ENCODE measurements at places on chromosomes 11 and 22.

DNA sequence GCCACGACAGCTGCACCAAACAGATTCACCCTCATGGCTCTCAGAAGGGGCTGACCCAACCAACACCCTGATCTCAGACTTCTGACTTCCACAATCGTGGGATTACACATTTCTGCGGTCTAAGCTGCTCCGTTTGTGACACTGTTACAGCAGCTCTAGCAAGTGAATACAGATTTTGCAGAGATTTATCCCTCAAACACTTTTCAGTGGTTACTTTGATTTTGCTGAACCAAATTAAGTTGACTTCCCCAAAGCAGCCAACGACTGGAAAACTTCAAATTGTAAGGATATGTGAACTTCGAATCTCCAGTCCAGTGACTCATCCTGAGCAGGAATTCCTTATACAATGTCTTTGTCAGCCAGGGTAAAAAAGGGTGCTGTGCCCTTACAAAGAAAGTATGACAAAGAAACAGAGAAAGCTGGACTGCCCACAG is 14.8 kb upstream of the INCENP start:
- no peak for DNase-seq

DNA sequence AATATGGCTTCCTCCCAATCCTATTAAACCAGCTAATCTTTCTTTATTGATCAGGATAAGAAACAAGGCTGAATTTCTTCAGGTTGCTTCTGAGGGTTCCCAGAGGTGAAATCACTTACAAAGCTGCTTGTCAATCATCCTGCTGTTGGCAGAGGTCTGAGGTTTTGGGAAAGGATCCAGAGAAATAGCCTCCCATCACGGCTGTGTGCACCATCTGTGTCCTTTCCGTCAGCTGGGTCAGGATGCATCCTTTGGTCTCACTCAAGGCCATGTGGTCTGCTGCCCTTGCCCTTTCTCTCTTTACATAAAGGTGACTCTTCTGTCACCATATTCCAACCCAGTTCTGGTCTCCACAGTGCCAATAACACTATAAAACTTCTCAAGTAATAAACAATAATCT is 113.4 kb upstream of the TEAD1 start:
- no peak for DNase-seq

DNA sequence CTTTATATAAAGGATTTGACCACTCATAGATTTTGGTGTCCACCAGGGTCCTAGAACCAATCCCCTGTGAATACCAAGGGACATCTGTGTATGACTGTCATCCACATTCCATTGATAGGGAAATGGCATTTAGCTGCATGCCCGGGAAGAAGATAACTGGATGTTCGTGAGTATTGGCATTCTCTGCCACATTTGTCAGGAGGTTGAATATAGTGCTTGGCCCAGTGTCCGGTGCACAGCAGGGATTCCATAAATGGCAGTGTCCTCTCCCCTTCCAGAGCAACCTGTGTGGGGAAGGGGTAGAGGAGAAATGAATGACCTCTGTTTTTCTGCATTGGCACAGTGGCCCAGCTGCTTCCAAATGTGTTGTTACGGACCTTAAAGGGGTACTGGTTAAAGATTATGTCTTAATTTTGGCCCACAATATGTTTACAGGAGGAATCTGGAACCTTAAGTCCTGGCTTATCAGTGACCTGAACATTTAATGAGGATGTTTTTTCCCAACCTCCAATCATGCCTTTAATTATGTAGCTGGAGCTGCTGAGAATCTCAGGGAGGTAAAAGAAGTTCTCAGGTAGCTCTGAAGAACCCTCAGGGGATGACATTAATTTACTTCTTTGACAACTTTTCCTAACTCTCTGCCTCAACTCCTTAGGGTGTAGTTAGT is 33.6 kb upstream of the OR4B1 start:
- no peak for DNase-seq

DNA sequence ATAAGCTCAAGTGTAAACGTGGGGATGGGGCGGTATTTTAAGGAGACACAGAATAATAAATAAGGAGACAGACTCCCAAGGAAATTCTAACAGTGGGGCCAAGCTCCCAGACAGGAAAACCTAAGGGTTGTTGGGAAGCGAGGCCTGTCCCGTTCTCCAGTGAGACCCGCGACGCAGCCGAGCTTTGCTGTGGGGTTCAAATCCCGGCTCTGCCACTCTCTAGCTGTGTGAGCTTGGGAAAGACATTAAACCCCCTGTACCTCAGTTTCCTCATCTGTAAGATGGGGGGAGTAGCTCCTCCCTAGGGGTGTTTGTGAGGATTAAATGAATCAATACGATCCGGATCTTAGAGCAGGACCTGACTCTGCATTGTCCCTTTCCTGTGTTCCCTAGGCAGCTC is 106.8 kb downstream of the TRIM29 start:
- no peak for DNase-seq

- no peak for DNase-seq
Measured at GRCh38 chr11:80778432-80778831, 1337.6 kb upstream of the TENM4 start.

DNA sequence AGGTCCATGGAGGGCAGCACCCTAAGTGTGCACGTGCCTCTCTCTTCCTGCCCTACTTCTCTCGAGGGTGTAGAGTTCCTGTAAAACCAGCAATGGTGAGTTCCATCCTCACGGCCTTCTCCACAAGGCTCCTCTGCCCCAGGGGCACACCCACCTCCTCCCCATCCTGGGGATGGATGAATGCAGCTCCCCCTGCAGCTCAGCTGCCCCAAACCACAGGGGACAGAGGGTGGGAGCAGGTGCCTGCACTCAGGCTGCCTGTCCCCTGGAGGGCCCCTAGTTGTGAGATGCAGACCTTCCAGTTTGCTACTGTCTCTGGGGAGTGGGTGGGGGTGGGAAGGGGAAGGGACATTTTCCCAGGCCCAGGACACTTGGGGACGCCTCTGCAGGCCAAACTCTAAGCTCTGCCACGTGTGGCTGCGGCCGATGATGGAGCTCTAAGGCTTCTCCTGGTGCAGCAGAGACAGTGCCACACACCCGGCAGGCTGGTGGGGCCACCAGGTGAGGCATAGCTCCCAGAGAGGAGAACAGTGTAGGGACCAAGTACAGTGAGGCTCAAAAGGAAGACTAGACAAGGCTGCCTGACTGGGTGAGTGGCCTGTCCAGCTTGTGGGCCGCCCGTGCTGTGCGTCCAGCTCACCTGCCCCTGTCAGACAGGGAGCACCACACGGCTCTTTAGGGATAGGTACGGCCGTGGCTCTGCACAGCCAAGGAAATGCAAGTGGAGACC is 540.9 kb downstream of the TBC1D22A start:
- DNase-seq, result no peak

GRCh38 chr11:43573233-43573632 is 107.3 kb upstream of the HSD17B12 start:
- no peak for DNase-seq

DNA sequence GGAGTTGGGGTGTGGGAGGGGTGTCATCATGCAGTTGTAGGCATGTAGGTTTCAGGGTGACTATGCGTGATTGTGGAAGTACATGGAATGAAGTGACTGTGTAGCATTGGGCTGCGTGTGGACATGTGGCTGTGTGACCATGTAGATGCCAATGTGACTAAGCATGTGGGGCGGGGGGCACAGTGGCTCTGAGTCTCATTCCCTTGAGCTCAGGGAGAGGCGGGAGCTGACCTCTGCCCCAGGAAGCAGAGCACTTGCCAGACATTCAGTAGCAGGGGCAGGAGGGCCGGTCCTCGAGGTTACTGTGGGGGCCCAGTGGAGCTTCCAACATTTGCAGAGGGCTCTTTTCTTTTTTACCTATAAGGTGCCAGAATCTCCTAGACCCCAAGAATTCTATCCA is 440 bp upstream of the KLHL35 start:
- no peak for DNase-seq

GRCh38 chr22:46416891-46417580 is 81.5 kb downstream of the TRMU start:
- no peak for DNase-seq

GRCh38 chr11:76659672-76660532 is 10.6 kb downstream of the LRRC32 start:
- no peak for DNase-seq

- DNase-seq, result no peak
Measured at GRCh38 chr22:46459347-46460065, 77.9 kb downstream of the CELSR1 start.

- no peak for DNase-seq
Measured at GRCh38 chr11:2588809-2589537, 110.8 kb downstream of the KCNQ1OT1 start.

- no peak for DNase-seq
Measured at GRCh38 chr11:114085965-114086793, 26.7 kb downstream of the ZBTB16 start.

DNA sequence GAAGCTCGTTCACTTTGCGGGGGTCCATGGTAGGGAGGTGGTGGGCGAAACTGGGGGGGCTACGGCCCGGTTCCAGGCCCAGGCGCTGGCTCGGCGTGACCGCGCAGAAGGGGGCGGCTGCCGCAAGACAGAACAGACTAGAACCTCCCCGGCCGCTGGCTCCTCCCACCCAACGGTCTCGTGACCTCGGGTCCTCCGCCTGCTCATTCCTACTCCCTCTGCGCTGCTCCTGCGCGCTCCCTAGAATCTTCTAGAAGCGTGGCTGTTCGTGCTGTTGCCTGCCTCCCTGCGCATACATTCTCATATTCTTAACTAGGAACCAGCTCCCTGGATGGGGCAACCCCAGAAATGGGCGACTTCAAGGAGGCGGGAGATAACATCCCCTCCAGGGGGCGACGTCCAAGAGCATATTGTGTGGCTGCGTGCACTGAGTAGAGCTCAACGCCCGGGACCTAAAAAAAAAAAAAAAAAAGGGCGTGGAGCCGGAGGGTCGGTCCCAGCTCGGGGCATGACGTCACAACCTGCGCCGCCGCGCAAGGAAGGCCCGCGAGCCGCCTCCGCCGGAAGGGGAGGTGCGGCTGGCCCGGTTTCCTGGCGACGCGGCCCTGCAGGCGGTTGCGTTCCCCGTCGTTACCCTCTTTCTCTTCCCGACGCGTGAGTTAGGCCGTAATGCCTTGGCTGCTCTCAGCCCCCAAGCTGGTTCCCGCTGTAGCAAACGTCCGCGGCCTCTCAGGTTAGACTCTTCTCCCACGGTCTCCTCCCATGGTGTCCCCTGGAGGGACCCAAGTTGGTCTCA is at the start of the genes ST13 and XPNPEP3:
TSS of gene ST13 (minus strand) at position 127 of the 796 bp plus-strand sequence. CDS start at position 28, 99 bp downstream.
TSS of gene XPNPEP3 (plus strand) at position 636 of the 796 bp plus-strand sequence. CDS start at position 670, 34 bp downstream.
- DNase-seq, result peak; percentile 97

DNA sequence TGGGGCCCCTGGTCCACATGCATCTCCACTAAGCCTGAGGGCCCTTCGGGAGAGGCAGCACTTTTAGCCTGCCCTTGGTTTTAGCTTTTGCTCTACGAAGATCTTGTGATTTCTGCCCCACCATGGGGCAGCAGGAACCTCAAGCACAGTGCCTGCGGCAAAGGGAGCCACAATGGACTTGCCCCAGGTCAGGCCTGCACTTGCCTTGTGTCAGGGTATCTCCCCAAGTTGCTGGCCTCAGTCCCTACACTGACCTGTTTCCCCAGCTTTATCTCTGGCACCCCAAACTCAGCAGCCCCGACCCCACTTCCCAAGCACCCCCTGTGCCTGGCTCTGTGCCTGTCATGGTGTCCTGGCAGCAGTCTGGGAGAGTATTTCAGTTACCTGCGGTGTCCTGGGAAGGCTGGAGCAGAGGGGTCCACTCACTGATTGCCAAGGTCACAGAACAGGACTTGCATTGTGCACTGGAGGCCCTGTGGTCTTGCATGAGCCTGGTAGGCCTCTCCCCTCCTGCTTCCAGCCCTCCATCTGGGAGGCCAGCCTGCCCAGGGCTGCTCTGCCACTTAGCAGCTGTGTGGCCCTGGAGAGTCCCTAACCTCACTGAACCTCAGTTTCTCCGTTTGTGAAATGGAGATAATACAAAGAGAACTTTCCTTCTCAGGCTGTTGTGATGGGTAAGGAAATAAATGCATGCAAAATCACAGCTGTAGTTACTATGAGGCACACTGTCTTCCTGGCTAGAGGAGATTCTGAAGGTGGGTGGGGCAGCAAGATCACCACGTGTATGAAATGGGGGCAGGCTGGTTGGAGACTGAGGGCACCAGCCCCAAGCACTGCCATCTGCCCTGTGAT is 3.6 kb upstream of the AIFM3 start:
- no peak for DNase-seq

DNA sequence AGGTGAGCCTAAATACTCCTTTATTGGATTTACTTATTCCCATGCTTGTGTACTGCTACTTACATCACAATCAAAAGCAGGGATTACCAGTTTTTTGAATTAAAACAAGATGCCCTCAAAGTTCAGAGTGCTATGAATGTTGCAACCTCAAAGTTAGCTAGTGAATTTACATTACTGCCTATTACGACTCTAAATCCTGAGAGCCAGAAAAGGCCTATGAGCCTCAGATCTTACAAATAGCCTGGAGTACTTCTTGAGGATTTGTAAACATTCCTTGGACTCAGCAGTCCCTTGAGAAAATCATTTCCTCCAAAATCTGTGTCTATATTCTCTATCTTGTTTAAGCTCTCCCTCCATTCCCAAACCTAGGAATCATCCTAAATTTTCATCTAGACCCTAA is 25.5 kb downstream of the CHORDC1 start:
- DNase-seq, result no peak

DNA sequence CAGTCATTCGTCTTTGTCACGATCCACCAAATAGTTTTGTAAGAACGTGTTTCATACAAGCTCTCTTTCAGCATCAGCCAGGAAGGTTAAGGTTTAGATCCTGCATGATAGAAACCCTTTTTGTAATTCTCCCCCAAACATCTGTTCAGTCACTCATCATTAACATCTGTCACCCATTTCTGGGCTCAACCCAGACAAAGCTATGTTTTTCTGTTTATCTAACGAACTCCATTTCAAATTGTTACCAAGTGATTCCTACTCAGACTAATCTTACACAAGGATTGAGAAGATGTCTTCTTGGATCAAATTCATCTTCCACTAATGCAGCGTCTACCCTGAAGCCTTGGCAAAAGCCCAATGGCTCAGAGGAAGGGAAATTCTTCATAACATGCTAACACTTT is 58.8 kb downstream of the FZD4 start:
- no peak for DNase-seq

GRCh38 chr22:20725987-20726558 is 47.8 kb upstream of the SERPIND1 start:
- no peak for DNase-seq

- DNase-seq, result no peak
Measured at GRCh38 chr11:20530942-20531703, 68.3 kb upstream of the SLC6A5 start.

GRCh38 chr11:93957397-93957952 is 63.7 kb upstream of the HEPHL1 start:
- no peak for DNase-seq

DNA sequence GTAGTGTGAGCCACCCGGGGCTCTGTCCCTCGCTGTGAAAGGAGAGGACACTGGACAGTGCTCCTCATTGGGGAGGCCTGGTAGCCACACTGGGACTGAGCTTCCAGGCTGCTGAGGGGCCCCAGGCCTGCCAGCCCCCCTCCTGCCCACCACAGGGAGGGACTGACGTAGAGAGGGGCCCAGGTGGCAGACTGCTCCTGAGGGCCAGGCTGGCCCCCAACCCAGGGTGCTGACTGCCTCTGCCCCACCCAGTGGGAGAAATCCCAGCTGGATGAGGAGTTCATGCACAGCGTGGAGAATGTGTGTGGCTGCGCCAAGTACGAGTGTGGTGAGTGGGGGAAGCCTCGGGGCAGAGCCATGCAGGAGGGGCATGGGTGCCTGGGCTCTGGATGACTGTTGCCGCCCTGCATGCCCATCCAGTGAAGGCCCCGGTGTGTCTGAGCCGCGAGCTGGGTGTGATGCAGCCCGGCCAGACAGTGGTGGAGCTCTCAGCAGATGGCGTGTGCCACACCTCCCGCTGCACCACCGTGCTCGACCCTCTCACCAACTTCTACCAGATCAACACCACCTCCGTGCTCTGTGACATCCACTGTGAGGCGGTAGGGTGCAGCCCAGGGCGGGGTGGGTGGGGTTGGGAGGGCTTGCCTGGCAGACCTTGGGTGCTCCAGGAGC is 78.7 kb upstream of the MYOD1 start:
- DNase-seq, result no peak

GRCh38 chr11:55572548-55572947 is 620 bp downstream of the OR4C16 start:
- DNase-seq, result no peak

Measured in naive B cell (primary cell).